GM23338 (cell line): ENCODE measurements at places on chromosomes 12 and 14. TPM values are rescaled to one million over a fixed set of nuclear protein-coding genes. Genes with fewer than 3 reads are reported as not detected.

GRCh38 chr14:104871145-104871655 is 6.1 kb downstream of the CEP170B start:
- H3K4me3 ChIP-seq = no peak overlapping the region
- no peaks in the 10 kb centered on the region for H3K27me3 ChIP-seq
- H3K27ac ChIP-seq = no peak overlapping the region
- H3K4me1 ChIP-seq = no peaks in the 10 kb centered on the region; the same call in 1 of the 2 replicates

DNA sequence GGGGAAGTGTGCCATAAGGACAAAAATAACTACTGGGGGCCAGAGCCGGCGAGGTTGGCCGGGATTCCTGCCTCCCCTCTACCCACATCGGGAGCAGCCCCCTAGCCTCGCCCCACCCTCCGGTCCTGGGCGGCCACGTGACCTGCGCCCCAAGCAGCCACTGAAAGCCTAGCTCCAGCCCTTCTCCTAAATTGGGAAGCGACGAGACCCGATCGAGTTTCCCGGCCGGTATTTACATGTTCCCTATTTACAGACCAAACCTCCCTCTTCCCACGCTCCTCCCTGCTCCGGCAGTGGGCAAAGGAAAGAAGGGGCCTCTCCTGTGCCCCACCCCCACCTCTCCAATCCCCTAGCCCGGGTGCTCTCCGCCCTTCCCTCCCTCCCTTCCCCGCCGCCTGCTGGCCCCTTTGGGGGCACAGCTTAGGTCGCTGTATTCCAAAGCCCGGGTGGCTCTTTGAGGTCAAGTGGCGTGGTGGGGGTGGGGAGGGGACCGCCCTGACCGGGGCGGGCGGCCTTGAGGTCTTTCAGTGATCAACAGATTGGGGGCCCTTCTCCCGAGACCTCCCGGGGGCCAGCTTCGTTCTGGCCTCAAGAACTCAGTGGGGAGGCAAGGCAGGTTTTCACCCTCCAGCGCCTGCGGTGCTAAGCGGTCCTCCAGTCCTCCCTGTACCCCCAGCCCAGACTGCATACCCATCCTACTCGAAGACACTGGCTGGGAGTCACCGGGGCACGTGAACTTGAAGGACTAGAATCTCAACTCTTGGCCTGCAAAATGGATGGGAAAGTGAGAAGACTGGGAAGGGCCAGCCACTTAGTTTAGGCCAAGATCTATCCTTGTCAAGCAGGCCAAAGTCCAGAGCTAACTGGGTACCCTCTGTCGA is 6.3 kb upstream of the CTDSP2 start:
- H3K4me3 ChIP-seq = peak overlapping the region; percentile 68
- H3K4me1 ChIP-seq = peaks cover 39% of the 10 kb centered on the region
- H3K27me3 ChIP-seq = peaks cover 12% of the 10 kb centered on the region
- no peaks in the 10 kb centered on the region for H3K36me3 ChIP-seq
- H3K27ac ChIP-seq = peak overlapping the region; percentile 92
- peak; percentile 93 for DNase-seq

- peaks cover 9% of the 10 kb centered on the region; the same call in 1 of the 2 replicates for H3K27me3 ChIP-seq
- no peak for DNase-seq
- peaks cover 19% of the 10 kb centered on the region for H3K4me1 ChIP-seq
- H3K27ac ChIP-seq = no peak overlapping the region
- no peaks in the 10 kb centered on the region for H3K36me3 ChIP-seq
- H3K4me3 ChIP-seq = peak overlapping the region; percentile 80
These were observed 102.7 kb upstream of the FKBP4 start for GRCh38 chr12:2692080-2692479.

- H3K36me3 ChIP-seq = no peaks in the 10 kb centered on the region
- no peaks in the 10 kb centered on the region for H3K4me1 ChIP-seq
- H3K4me3 ChIP-seq = no peak overlapping the region
- no peak overlapping the region for H3K27ac ChIP-seq
These were observed 21.9 kb upstream of the HIP1R start for GRCh38 chr12:122813310-122813713.

GRCh38 chr12:57519796-57520052 is 590 bp downstream of the DDIT3 start:
- H3K27ac ChIP-seq = peak overlapping the region; percentile 98
- H3K27me3 ChIP-seq = no peaks in the 10 kb centered on the region

DNA sequence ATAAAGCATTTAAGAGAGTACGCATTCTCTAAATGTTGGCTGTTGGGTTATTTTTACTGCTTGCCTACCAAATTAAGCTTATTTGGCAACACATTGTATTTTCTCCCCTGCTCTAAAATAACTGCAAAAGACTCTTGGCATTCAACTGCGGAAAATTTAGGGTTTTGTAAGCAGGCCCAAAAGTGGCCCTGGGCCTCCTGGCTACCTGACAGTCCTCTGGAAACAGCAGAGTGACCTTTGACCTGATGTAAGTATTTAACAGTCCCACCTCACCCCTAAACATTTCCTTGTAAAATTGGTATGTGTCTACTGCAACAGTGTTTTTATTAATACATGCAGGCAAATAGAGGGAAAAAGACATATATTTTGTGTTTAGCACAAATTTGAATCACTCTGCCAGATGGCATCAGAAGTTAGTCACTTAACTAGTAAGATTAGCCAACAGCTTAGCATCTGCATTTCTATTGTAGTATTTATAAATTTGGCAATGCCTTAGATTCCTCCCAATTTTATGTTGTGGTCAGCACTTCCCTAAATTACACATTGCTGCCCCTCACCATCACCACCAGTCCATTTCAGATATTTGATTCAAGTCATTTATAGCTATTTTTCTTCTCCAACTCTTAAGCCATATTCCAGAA is 11.2 kb downstream of the LLPH start:
- no peaks in the 10 kb centered on the region for H3K4me1 ChIP-seq
- no peak overlapping the region for H3K4me3 ChIP-seq
- no peak for DNase-seq
- no peak overlapping the region for H3K27ac ChIP-seq
- H3K36me3 ChIP-seq = peaks cover 10% of the 10 kb centered on the region; the same call in 1 of the 2 replicates

DNA sequence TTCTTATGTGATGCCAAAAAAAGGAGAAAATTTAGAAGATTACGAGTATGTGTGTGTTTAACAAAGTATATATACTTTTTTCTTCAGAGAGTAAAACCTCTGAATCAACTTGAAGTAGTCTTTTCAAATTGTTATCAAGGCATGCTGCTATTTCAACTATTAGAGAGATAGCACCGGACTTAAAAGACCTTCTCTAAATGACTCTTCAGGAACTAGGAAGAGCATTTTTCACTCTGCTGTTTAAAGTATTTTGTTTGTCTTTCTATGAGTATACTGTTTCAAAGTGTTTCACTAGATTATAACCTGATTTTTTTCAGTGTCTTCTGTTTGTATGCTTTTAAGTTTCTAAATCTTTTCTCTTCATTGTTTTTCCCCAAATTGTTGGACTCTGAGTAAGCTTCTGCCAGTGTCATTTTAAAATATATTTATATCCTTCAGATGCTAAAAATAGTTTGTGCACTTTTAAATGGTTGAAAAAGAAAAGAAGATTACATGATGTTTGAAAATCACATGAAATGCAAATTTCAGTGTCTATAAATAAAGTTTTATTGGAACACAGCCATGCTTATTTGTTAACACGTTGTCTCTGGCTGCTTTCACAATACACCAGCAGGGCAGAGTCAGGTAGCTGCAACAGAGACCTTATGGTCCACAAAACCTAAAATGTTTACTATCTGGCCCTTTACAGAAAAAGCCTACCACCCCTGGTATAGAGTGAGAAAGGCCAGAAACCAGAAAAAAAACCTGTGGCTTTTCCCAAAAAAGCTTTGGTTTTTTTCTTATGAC is 21.3 kb downstream of the CRADD start:
- H3K27ac ChIP-seq = peak overlapping the region; percentile 85
- no peaks in the 10 kb centered on the region for H3K36me3 ChIP-seq
- H3K27me3 ChIP-seq = no peaks in the 10 kb centered on the region
- H3K4me1 ChIP-seq = peaks cover 31% of the 10 kb centered on the region

DNA sequence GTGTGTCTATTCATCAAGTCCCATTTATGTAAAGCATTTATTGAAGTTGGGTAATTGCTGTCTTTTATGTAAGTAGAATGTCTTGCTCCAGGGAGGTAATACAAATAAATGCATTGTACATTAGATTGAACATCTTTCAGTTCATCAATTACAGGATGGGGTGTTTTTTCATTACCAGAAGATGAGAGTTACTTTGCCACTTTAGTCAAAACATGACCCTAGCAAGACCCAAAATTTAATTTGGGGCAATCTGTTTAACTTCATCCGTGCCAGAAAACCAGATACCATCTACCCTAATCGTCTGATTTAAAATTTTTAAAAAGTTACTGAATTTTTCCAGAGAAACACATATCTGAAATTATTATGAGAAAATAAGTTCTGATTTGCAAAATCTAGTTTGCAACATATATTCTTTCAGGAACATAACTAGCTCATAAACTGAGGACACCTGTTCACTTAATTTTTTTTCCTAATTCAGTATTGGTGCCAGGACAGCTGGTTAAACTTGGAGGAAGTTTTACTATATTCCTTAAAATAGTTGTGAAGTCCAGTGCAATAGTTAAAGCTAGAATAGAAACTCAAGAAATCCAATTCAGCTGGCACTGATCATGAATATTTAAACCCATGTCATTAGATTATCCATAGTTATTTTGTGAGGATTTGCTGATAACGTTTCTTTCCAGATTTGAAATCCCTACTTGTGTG is 114.5 kb downstream of the SRGAP1 start:
- no peaks in the 10 kb centered on the region for H3K36me3 ChIP-seq
- no peak overlapping the region for H3K4me3 ChIP-seq
- H3K27me3 ChIP-seq = no peaks in the 10 kb centered on the region
- H3K4me1 ChIP-seq = no peaks in the 10 kb centered on the region

DNA sequence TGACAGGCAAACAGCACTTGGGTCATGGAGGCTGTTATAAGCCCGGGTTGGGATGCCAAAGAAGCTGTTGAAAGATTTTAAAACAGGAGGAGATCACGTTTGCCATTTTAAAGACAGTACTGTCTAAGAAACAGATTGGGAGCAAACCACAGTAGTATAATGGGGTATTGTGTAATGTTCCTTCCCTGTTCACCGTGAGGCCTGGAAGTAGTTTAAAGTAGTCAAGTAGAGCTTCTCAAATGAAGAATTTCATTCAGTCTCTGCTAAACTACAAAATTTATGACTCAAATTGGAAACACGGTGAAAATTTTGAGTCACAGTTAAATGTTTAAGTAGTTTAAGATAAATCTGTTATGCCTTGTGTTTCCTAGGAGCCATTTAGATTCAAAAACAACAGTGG is 35.8 kb downstream of the ATP2A2 start:
- no peak for DNase-seq
- no peak overlapping the region for H3K4me3 ChIP-seq
- no peaks in the 10 kb centered on the region for H3K4me1 ChIP-seq
- H3K27ac ChIP-seq = no peak overlapping the region
- no peaks in the 10 kb centered on the region for H3K27me3 ChIP-seq

DNA sequence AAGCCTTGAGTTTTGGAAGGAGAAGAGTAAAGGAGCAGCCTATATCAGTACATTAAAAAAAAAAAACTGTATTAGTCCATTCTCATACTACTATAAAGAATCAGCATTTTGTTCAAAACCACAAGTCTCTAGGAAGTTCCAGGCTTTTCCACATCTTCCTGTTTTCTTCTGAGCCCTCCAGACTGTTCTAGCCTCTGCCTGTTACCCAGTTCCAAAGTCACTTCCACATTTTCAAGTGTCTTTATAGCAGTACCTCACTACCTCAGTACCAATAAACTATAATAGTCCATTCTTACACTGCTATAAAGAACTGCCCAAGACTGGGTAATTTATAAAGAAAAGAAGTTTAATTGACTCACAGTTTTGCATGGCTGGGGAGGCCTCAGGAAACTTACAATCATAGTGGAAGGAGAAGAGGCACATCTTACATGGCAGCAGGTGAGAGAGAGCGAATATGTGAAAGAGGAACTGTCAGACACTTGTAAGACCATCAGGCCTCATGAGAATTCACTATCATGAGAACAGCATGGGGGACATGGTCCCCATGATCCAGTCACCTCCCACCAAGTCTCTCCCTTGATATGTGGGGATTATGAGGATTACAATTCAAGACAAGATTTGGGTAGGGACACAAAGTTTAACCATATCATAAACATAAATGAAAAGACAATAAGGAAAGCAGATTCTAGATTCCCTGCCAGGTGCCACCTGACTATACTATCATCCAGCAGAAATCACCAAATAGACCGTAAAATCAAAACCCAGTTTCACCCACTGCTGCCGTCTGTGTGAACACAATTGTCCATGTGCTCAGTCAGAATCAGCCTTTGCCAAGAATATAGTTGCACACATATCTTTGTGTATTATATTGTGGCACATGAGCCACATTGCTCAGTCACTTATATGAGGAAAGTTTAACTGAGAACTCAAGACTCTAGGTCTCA is 27.8 kb downstream of the TOGARAM1 start:
- no peaks in the 10 kb centered on the region for H3K4me1 ChIP-seq
- no peaks in the 10 kb centered on the region for H3K27me3 ChIP-seq
- DNase-seq = no peak
- H3K27ac ChIP-seq = no peak overlapping the region
- no peaks in the 10 kb centered on the region for H3K36me3 ChIP-seq

- H3K4me1 ChIP-seq = no peaks in the 10 kb centered on the region
- H3K27ac ChIP-seq = no peak overlapping the region
- H3K4me3 ChIP-seq = no peak overlapping the region
- H3K36me3 ChIP-seq = no peaks in the 10 kb centered on the region
- no peak for DNase-seq
These were observed 33.7 kb upstream of the GNPNAT1 start for GRCh38 chr14:52825085-52825484.

DNA sequence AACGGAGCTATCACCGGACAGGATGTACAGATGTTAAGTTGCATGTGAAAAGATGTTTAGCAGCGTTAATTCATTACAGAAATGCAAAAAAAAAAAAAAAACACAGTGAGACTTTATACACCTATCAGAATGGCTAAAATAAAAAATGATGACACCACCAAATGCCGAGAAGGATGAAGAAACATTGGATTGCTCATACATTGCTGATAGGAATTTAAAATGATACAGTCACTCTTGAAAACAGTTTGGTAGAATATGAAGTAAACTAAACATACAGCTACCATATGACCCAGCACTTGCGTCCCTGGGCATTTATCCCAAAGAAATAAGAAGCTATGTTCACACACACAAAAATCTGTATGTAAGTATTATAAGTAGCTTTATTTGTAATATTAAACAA is 574.1 kb downstream of the SLC16A7 start:
- H3K27ac ChIP-seq = no peak overlapping the region
- no peak overlapping the region for H3K4me3 ChIP-seq
- H3K36me3 ChIP-seq = no peaks in the 10 kb centered on the region
- no peaks in the 10 kb centered on the region for H3K4me1 ChIP-seq
- DNase-seq = no peak
- H3K27me3 ChIP-seq = no peaks in the 10 kb centered on the region

Gene PPP1R36
- total RNA-seq = 0.42 TPM in 1 of 2 replicates, not detected in the other

Gene SMIM41
- 0.12 and 0.66 TPM in 2 replicates for total RNA-seq

Gene LMNTD1
- total RNA-seq = not detected in 2 replicates

Gene HCAR1
- 0.17 TPM in 1 of 2 replicates, not detected in the other for total RNA-seq

Gene TPH2
- 1.0 and 1.4 TPM in 2 replicates for total RNA-seq

Gene RFX4
- 2.1 TPM in 1 of 2 replicates, not detected in the other for total RNA-seq

Gene TBX3
- 0.24 and 0.35 TPM in 2 replicates for total RNA-seq

Gene LRTM2
- 0.12 TPM in 1 of 2 replicates, not detected in the other for total RNA-seq

Gene TEAD4
- total RNA-seq = 137 and 145 TPM in 2 replicates

Gene MRPL42
- total RNA-seq = 195 and 202 TPM in 2 replicates

Gene TMPRSS12
- not detected in 2 replicates for total RNA-seq
